ENCODE measurements at places on chromosomes 7 and 10. TPM values are rescaled to one million over a fixed set of nuclear protein-coding genes. Genes with fewer than 3 reads are reported as not detected.

DNA sequence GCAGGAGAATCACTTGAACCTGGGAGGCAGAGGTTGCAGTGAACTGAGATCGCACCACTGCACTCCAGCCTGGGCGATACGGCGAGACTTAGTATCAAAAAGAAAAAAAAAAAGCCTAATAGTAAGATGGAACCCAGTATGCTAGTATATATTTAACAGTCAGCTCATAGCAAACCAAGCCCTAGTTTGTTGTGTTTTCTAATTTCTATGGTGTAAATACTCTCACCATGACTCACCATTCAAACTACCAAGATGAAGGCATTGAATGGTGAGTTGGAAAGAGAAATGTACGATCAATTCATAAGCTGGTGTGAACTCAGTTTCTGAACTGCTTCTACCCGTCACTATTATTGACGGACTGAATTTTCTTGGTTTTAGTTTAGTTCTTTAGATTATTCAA, 173.7 kb upstream of the KAT6B start:
- no peaks in the 10 kb centered on the region for H3K36me3 ChIP-seq
- no peak for DNase-seq
- no peak overlapping the region for H3K27ac ChIP-seq
- no peaks in the 10 kb centered on the region for H3K27me3 ChIP-seq
- H3K4me1 ChIP-seq = no peaks in the 10 kb centered on the region
- H3K4me3 ChIP-seq = no peak overlapping the region

GRCh38 chr10:13987446-13987845, 343.3 kb downstream of the FRMD4A start:
- no peak overlapping the region for H3K4me3 ChIP-seq
- no peaks in the 10 kb centered on the region for H3K36me3 ChIP-seq
- H3K27me3 ChIP-seq = no peaks in the 10 kb centered on the region
- DNase-seq = no peak
- H3K4me1 ChIP-seq = peaks cover 22% of the 10 kb centered on the region

The FAM237B gene
- not detected for total RNA-seq

DNA sequence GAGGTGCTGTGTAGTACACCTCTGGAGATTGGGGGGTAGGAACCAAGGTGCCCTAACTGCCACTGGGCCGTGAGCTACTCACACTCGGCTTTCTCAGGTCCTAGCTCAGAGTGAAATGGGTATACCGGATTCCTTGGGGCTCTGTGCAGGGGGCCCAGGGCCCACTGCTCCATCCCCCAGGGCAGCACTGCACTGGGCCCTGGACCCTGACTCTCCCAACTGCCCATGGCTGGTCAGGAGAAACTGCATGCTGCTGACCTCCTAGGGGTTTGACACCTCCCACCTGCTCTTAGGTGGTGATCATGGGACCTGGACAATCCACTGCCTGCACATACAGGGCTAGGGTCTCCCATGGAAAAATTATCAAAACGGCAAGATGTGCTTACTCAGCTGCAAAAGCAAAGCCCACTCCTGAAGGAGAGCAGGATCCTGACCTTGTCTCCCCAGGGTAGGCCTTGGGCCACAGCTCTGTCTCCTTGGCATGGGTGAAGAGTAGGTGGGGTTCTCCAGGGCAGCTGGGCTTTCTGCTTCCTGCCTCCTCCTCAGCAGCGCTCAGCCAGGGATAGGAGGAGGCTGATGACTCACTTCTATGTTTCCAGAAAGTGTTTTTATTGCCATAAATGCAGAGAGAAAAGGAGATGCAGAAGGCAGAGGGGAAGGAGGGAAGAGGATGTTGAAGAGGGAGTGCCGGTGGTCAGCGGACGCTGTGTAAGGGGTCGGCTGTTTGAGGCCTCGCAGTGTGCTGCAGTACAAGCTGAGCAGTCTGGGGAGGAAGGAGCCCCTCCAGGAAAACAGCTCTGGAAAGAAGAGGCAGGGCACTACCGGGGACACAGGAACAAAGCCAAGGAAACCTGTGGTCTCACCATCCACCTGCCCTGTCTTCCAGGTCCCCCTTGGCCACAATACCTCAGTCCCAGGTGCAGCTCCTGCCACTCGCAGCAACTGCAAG, 107.8 kb downstream of the ARHGAP22 start:
- no peaks in the 10 kb centered on the region for H3K27me3 ChIP-seq
- no peaks in the 10 kb centered on the region for H3K4me1 ChIP-seq
- no peaks in the 10 kb centered on the region for H3K36me3 ChIP-seq
- no peak overlapping the region for H3K27ac ChIP-seq
- H3K4me3 ChIP-seq = no peak overlapping the region

The ZMYND11 gene
- total RNA-seq = 96.2 TPM

- H3K27ac ChIP-seq = peak overlapping the region; percentile 71
- no peak for DNase-seq
- H3K36me3 ChIP-seq = no peaks in the 10 kb centered on the region
- H3K4me3 ChIP-seq = no peak overlapping the region
- H3K27me3 ChIP-seq = no peaks in the 10 kb centered on the region
- H3K4me1 ChIP-seq = peaks cover 36% of the 10 kb centered on the region
Observed at GRCh38 chr10:71245420-71246325, 33.3 kb downstream of the UNC5B start.

The BICC1 gene
- total RNA-seq = 26.2 TPM

The WNT16 gene
- total RNA-seq = not detected

- no peak overlapping the region for H3K4me3 ChIP-seq
- H3K27me3 ChIP-seq = no peaks in the 10 kb centered on the region
- DNase-seq = no peak
Observed at GRCh38 chr10:14583252-14583651, 191.4 kb downstream of the FAM107B start.

GRCh38 chr7:158740657-158741293, 36.2 kb upstream of the NCAPG2 start:
- H3K27me3 ChIP-seq = no peaks in the 10 kb centered on the region
- no peak overlapping the region for H3K4me3 ChIP-seq
- peaks cover 4% of the 10 kb centered on the region for H3K36me3 ChIP-seq
- H3K27ac ChIP-seq = no peak overlapping the region
- no peak for DNase-seq

GRCh38 chr7:2317556-2318293, 3.5 kb upstream of the SNX8 start:
- no peaks in the 10 kb centered on the region for H3K27me3 ChIP-seq
- H3K4me1 ChIP-seq = no peaks in the 10 kb centered on the region
- no peaks in the 10 kb centered on the region for H3K36me3 ChIP-seq
- no peak overlapping the region for H3K27ac ChIP-seq
- no peak for DNase-seq

DNA sequence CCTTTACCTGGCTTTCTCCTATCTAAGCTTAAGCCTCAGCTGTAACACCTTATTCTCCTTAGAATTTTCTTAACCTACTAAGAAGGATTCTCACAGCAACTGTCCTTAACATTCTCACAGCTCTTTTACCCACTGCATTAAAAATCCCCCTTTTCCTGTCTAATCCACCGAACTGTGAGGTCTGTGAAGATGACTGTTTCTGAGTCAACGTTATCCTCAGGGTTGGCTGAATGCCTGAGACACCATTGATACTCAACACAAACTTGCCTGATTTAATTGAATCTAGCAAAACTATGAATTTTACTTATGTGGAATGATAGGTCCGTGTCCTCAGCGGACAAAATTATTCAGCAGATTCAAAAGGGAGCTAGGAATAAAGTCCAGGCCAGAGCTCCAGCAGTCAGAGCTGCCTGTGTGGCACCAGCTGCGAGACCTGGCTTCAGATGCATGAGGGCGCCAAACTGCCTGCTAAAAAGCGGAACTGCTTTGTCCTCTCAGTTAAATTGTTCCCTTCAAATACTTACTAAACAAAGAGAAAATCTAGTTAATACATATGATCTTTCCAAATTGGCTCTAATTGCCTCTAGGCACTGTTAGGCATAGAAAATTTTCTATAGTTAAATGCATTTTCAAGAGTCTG, 33.4 kb upstream of the VWDE start:
- H3K27me3 ChIP-seq = no peaks in the 10 kb centered on the region
- no peaks in the 10 kb centered on the region for H3K36me3 ChIP-seq
- no peak overlapping the region for H3K27ac ChIP-seq
- no peak for DNase-seq
- no peaks in the 10 kb centered on the region for H3K4me1 ChIP-seq
- H3K4me3 ChIP-seq = no peak overlapping the region

GRCh38 chr7:129110258-129110981, 34.1 kb upstream of the TSPAN33 start:
- H3K27me3 ChIP-seq = no peaks in the 10 kb centered on the region
- H3K4me3 ChIP-seq = no peak overlapping the region
- peak; percentile 56 for DNase-seq
- peak overlapping the region; percentile 61 for H3K27ac ChIP-seq

The SPDYE1 gene
- total RNA-seq = not detected

- DNase-seq = no peak
- H3K4me3 ChIP-seq = no peak overlapping the region
- H3K36me3 ChIP-seq = no peaks in the 10 kb centered on the region
- no peaks in the 10 kb centered on the region for H3K4me1 ChIP-seq
- H3K27me3 ChIP-seq = no peaks in the 10 kb centered on the region
- no peak overlapping the region for H3K27ac ChIP-seq
Observed at GRCh38 chr7:155727616-155728015, 83.2 kb downstream of the RBM33 start.

GRCh38 chr10:73871295-73872189, 2.8 kb downstream of the CAMK2G start:
- H3K27me3 ChIP-seq = no peaks in the 10 kb centered on the region
- H3K4me3 ChIP-seq = no peak overlapping the region
- DNase-seq = no peak
- no peaks in the 10 kb centered on the region for H3K36me3 ChIP-seq
- peaks cover 17% of the 10 kb centered on the region for H3K4me1 ChIP-seq

The LRRC61 gene
- 15.4 TPM for total RNA-seq

The CCAR1 gene
- total RNA-seq = 91.9 TPM

The PTN gene
- total RNA-seq = 343 TPM

- no peak overlapping the region for H3K4me3 ChIP-seq
- H3K27me3 ChIP-seq = no peaks in the 10 kb centered on the region
- H3K36me3 ChIP-seq = no peaks in the 10 kb centered on the region
- DNase-seq = no peak
Observed at GRCh38 chr10:73894245-73894971, 16.5 kb upstream of the PLAU start.

- no peaks in the 10 kb centered on the region for H3K36me3 ChIP-seq
- DNase-seq = no peak
- H3K4me3 ChIP-seq = no peak overlapping the region
Observed at GRCh38 chr7:437329-438251, 82.1 kb downstream of the PDGFA start.

The OR13A1 gene
- 0.33 TPM for total RNA-seq

- no peaks in the 10 kb centered on the region for H3K4me1 ChIP-seq
- no peak for DNase-seq
- no peak overlapping the region for H3K27ac ChIP-seq
- H3K36me3 ChIP-seq = no peaks in the 10 kb centered on the region
- no peak overlapping the region for H3K4me3 ChIP-seq
- no peaks in the 10 kb centered on the region for H3K27me3 ChIP-seq
Observed at GRCh38 chr7:71746006-71746405, 614.1 kb downstream of the GALNT17 start.

GRCh38 chr7:42690794-42691639, 220.9 kb downstream of the C7orf25 start:
- H3K27ac ChIP-seq = no peak overlapping the region
- H3K36me3 ChIP-seq = no peaks in the 10 kb centered on the region
- H3K27me3 ChIP-seq = no peaks in the 10 kb centered on the region
- H3K4me3 ChIP-seq = no peak overlapping the region
- H3K4me1 ChIP-seq = no peaks in the 10 kb centered on the region

The ARHGAP22 gene
- total RNA-seq = 2.6 TPM

GRCh38 chr7:120951826-120952225, 1.2 kb downstream of the ING3 start:
- no peak for DNase-seq
- H3K36me3 ChIP-seq = no peaks in the 10 kb centered on the region
- peak overlapping the region; percentile 73 for H3K4me3 ChIP-seq
- H3K27me3 ChIP-seq = no peaks in the 10 kb centered on the region
- peaks cover 7% of the 10 kb centered on the region for H3K4me1 ChIP-seq

The PITX3 gene
- not detected for total RNA-seq

- no peaks in the 10 kb centered on the region for H3K36me3 ChIP-seq
- H3K27me3 ChIP-seq = no peaks in the 10 kb centered on the region
- DNase-seq = no peak
- no peaks in the 10 kb centered on the region for H3K4me1 ChIP-seq
Observed at GRCh38 chr7:139899328-139899955, 70.4 kb downstream of the TBXAS1 start.

DNA sequence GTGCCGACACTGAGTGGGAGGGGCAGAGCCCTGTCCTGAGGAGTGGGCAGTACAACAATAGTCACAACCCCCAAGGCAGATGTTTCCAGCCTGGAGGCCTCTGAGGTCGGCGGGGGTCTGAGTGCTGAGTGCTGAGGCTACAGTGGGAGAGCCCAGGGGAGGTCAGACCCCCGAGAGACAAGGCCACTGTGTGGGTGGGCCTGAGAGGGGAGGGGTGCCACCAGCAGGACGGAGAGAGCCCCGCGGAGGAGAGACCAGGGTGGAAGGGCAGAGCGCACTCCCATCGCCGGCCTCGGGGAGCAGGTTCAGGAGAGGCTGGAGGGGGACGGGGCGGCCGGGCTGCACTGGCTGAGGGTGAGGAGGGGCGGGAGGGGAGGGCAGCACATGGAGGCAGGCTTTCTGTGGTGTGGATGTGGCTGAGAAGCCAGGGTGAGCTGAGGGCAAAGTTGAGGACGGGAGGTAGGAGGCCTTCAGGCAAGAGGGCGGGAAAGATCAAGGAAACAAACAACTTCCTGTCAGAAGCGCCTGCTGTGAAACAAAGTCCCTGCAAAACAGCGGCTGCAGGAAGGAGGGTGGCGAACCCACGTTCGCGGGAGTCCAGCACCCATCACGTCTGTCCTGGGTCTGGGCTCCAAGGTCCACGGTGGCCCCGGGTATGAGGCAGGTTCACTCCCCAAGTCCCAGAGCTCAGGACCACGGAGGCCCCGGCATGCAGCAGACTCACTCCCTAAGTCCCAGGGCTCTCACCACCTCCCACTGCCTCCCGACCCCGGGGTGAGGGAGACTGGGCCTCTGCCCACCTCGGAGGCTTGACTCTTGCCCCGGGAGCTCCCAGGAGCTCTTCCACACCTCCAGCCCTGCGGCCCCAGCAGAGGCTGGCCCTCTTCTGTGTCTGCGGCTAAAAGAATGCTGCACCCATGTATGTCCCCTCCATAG, 76.8 kb upstream of the NKX6-2 start:
- H3K36me3 ChIP-seq = no peaks in the 10 kb centered on the region
- no peak overlapping the region for H3K4me3 ChIP-seq
- H3K27me3 ChIP-seq = peaks cover 78% of the 10 kb centered on the region
- peak; percentile 48 for DNase-seq

The OGDH gene
- total RNA-seq = 45.7 TPM

The CH25H gene
- 2.0 TPM for total RNA-seq

- H3K27me3 ChIP-seq = no peaks in the 10 kb centered on the region
- no peak for DNase-seq
- H3K4me1 ChIP-seq = no peaks in the 10 kb centered on the region
Observed at GRCh38 chr10:114615600-114616007, 42.5 kb downstream of the ABLIM1 start.

GRCh38 chr7:12328888-12329770, 74.5 kb downstream of the VWDE start:
- no peak for DNase-seq
- H3K27me3 ChIP-seq = no peaks in the 10 kb centered on the region

The SPDYE8 gene
- not detected for total RNA-seq

The LIPJ gene
- total RNA-seq = 2.5 TPM

The AOAH gene
- 13.3 TPM for total RNA-seq

All from breast epithelium (tissue), 4 donors.